MCF 10A (cell line): ENCODE measurements at places on chromosomes 3 and 15.

GRCh38 chr3:126488185-126488584, 12.5 kb upstream of the ZXDC start:
- no peak overlapping the region for H3K4me3 ChIP-seq
- peaks cover 12% of the 10 kb centered on the region for H3K4me1 ChIP-seq
- H3K27ac ChIP-seq, result no peak overlapping the region
- no peaks in the 10 kb centered on the region for H3K27me3 ChIP-seq
- no peaks in the 10 kb centered on the region for H3K36me3 ChIP-seq

GRCh38 chr15:26213427-26213826, 350.3 kb upstream of the ATP10A start:
- H3K27ac ChIP-seq, result no peak overlapping the region
- H3K4me3 ChIP-seq, result no peak overlapping the region
- no peaks in the 10 kb centered on the region for H3K4me1 ChIP-seq
- no peaks in the 10 kb centered on the region for H3K27me3 ChIP-seq

DNA sequence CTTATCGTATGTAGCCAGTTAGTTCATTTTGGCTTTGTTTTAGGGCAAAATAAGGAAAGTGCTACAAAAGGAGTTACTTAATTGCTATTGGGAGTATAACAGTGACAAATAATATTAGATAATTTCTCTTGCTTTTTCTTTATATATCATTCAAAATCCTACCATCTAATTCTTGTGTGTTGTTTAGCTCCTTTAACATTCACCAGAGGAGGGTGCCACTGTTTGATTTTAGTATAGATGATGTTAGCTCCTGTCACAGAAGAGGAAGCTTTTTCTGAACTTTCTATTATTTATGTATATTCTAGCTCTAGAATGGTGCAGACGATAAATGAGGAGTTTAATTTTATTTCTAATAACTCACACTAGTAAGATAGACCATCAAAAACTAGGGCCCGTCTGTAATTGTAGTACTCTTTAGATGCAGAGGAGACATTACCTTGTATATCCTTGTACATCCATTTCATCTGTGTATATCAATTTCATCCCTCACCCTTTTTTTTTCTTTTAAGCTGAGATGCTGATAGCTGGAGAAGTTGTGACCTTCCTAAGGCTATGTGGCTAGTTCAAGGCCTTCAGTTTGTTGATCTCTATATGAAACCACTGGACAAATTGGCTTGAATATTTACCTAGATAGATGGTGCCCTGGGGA, 3.0 kb downstream of the PPM1L start:
- H3K4me3 ChIP-seq, result peak overlapping the region; percentile 95
- H3K27ac ChIP-seq, result no peak overlapping the region
- H3K36me3 ChIP-seq, result peaks cover 6% of the 10 kb centered on the region

GRCh38 chr3:63739474-63739873, 79.6 kb upstream of the C3orf49 start:
- no peaks in the 10 kb centered on the region for H3K36me3 ChIP-seq
- H3K27ac ChIP-seq, result no peak overlapping the region
- peaks cover 19% of the 10 kb centered on the region for H3K27me3 ChIP-seq
- H3K4me1 ChIP-seq, result no peaks in the 10 kb centered on the region
- H3K4me3 ChIP-seq, result no peak overlapping the region

- H3K4me1 ChIP-seq, result peaks cover 30% of the 10 kb centered on the region
- peak overlapping the region; percentile 98 for H3K27ac ChIP-seq
- no peaks in the 10 kb centered on the region for H3K27me3 ChIP-seq
- peak; percentile 55 for DNase-seq
- peak overlapping the region; percentile 84 for H3K4me3 ChIP-seq
Observed at GRCh38 chr15:96336596-96337364, 6.3 kb downstream of the NR2F2 start.

- no peak for DNase-seq
- H3K4me1 ChIP-seq, result no peaks in the 10 kb centered on the region
- H3K27me3 ChIP-seq, result no peaks in the 10 kb centered on the region
- H3K4me3 ChIP-seq, result no peak overlapping the region
Observed at GRCh38 chr15:69016021-69016595, 1.6 kb downstream of the NOX5 start.

GRCh38 chr15:89075846-89076245, 12.4 kb upstream of the ABHD2 start:
- no peak overlapping the region for H3K4me3 ChIP-seq
- H3K27ac ChIP-seq, result no peak overlapping the region
- H3K36me3 ChIP-seq, result no peaks in the 10 kb centered on the region
- no peak for DNase-seq

- no peak overlapping the region for H3K4me3 ChIP-seq
- H3K4me1 ChIP-seq, result no peaks in the 10 kb centered on the region
- no peaks in the 10 kb centered on the region for H3K27me3 ChIP-seq
Observed at GRCh38 chr3:115081444-115081843, 65.6 kb downstream of the ZBTB20 start.

- DNase-seq, result no peak
- no peaks in the 10 kb centered on the region for H3K36me3 ChIP-seq
- no peak overlapping the region for H3K27ac ChIP-seq
- H3K27me3 ChIP-seq, result no peaks in the 10 kb centered on the region
- peaks cover 18% of the 10 kb centered on the region for H3K4me1 ChIP-seq
Observed at GRCh38 chr15:68003297-68003696, 50.8 kb upstream of the PIAS1 start.

DNA sequence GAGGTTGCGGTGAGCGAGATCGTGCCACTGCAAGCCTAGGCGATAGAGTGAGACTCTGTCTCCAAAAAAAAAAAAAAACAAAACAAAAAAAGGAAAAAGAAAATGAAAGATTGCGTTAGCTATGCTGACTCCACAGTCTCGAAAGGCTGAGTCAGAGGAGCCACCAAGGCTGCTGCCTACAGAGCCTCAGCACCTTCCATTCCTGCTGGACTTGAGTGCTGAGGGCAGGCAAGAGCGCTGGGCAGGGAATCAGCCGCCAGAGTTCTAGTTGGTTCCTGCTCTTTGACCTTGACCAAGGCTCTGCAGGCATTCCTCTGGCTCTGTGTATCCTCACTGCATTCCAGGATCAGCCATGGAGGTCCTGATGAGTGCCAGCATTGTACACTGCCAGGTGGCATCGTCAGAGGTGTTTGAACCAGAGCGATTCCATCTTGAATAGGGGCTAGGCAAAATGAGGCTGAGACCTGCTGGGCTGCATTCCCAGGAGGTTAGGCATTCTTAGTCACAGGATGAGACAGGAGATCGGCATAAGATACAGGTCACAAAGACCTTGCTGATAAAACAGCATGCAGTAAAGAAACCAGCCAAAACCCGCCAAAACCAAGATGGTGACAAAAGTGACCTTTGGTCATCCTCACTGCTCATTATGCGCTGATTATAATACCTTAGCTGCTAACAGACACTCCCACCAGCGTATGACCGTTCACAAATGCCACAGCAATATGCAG, 5.9 kb downstream of the MESP2 start:
- peak overlapping the region; percentile 48 for H3K4me3 ChIP-seq
- H3K36me3 ChIP-seq, result peaks cover 37% of the 10 kb centered on the region
- peak overlapping the region; percentile 55 for H3K27ac ChIP-seq
- peaks cover 24% of the 10 kb centered on the region for H3K4me1 ChIP-seq

DNA sequence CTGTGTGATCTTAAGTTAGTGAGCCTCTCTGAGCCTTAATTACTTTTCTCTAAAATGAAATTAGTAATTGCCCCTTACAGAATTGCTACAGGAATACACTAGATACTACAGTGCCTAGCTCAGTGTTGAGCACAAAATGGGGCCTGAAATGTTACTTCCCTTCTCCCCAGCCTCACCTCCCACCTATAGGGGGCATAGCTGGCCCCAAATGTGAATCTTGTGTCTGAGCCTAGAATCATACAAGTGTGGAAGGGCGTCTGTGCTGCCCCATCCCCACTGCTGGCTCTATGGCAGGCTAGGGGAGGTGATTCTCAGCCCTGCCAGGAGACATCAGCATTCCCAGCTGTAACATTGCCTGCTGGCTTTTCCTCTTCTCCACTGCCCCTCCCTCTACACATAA, 42.7 kb downstream of the IFT122 start:
- no peak for DNase-seq
- peak overlapping the region; percentile 74 for H3K27ac ChIP-seq
- H3K4me3 ChIP-seq, result no peak overlapping the region
